AG04450 (cell line): ENCODE measurements at places on chromosomes 3 and 15.

DNA sequence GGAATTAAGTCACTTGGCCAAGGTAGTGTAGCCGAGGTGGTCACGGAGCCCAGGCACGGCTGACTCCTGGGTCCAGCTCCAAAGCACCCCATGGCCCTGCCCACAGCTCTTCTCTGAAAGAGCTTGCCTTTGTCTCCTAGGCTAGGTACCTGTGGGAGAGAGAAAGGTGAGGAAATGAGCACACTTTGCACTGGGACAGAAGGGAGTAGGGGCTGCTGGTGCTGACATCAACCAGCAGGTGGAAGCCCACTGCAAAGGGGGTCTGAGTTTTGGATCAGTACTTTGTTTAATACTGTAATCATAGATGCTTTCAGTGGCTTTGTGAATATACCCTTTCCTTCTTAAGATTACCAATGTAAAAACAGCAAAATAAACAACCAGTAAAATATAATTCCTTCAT, 128.3 kb upstream of the EIF1B start:
- no peak for DNase-seq

DNA sequence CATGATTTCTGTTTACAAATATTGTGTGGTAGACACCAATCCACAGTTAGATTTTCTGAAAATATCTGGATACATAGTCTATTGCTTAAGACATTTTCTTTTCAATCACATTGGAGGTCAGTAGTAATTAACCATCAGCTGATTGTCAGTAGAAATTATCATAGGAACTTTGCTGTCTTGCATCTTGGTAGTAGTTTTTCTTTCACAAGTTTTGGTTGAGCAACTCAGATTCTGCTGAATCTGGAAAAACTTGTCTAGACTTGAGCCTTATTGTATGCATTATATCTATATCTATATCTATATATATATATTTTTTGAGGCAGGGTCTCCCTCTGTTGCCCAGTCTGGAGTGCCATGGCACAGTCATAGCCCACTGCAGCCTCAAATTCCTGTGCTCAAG, 4.0 kb downstream of the RAB11A start:
- no peak for DNase-seq

DNA sequence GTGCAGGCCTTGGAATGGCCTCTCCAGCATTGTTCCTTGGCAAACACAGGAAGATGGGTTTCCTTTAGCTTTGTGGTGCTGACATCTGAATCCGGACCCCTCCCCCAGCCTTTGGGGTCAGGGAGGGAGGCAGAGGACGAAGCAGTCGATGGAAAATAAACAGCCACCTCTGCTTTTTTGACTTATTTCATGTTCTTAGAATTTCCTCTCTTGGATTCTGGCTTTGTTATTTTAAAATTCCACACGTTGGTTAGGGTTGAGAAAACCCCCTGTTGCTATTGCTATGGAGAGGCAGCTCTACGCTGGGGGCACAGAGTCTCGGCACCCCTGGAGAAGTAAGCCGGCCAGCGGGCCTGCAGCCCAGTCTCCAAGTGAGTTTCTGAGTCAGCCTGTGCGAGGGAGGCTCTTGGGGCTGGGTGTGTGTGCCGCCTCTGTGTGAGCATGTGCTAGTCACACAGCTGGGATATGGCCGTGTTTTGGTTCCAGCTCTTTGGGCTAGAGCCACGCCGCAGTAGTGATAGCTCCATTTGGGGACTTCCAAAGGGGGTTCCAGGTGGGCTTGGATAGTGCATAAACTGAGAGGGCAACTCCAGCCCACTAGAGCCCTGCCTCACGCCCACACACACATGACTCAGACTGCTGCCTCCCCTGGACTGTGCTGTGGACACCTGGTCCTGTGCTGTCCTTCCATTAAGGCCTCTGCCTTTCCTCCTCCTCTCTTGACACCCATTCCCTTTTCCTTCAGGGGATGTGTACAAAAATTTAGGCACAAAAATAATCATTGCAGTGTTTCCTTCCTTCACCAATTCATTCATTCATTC, 58.8 kb downstream of the AMOTL2 start:
- DNase-seq = no peak

- no peak for DNase-seq
Observed at GRCh38 chr3:70488816-70489215, 176.4 kb upstream of the MDFIC2 start.

- DNase-seq = no peak
Observed at GRCh38 chr3:136942803-136943202, 15.0 kb upstream of the IL20RB start.

DNA sequence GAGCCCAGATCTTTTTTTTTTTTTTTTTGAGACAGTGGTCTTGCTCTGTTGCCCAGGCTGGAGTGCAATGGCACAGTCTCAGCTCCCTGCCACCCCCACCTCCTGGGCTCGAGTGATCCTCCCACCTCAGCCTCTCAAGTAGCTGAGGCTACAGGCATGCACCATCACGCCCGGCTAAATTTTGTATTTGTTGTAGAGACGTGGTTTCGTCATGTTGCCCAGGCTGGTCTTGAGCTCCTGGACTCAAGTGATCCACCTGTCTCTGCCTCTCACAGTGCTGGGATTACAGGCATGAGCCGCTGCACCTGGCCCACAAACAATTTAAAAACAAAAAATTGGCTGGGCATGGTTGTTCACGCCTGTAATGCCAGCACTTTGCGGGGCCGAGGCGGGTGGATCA, 22.6 kb upstream of the SLC6A6 start:
- no peak for DNase-seq

- DNase-seq = no peak
Observed at GRCh38 chr3:63450634-63451363, 172.7 kb downstream of the SYNPR start.

GRCh38 chr3:195115600-195116406, 155.2 kb downstream of the XXYLT1 start:
- DNase-seq = no peak

- DNase-seq = no peak
Observed at GRCh38 chr15:79520654-79521053, 88.5 kb downstream of the MINAR1 start.

- DNase-seq = no peak
Observed at GRCh38 chr3:135499426-135499825, 466.1 kb upstream of the PPP2R3A start.

- no peak for DNase-seq
Observed at GRCh38 chr3:16559653-16560365, 45.4 kb downstream of the DAZL start.

DNA sequence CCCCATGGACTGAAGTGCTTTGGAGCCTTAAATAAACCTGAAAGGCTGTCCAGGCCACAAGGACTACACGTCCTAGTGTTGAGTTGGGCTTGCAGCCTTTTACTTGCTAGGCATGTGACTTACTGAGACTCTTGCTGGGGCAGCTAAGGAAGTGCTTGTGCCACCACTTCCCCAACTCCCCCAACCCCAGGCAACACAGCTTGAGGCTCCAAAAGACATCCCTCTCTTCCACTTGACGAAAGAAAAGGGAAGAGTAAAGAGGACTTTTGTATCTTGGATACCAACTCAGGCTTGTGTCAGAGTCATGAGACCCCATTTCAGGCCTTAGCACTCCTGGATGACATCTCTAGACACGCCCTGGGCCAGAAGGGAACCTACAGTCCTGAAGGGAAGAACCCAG, 109.8 kb downstream of the XRN1 start:
- no peak for DNase-seq

DNA sequence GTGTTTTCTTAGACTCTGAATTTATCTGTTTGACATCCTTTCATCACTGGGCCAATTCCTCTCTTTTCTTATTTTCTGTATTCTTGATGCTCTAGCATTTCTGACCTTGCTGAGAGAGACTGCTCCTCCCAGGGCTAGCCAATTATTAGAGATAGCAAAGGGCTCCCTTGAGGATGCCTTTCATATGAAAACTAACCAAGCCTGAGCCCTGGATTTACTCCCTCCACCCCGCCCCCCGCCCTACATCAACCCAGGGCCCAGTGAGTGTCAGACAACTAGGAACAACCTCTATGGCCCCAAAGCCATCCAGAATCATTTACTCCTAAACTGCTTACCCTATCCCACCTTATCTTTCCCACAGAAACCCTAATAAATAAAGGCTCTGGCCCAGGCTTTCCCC, 69.7 kb upstream of the LARS2 start:
- DNase-seq = no peak

- DNase-seq = no peak
Observed at GRCh38 chr15:100628746-100629145, 26.4 kb downstream of the ASB7 start.

DNA sequence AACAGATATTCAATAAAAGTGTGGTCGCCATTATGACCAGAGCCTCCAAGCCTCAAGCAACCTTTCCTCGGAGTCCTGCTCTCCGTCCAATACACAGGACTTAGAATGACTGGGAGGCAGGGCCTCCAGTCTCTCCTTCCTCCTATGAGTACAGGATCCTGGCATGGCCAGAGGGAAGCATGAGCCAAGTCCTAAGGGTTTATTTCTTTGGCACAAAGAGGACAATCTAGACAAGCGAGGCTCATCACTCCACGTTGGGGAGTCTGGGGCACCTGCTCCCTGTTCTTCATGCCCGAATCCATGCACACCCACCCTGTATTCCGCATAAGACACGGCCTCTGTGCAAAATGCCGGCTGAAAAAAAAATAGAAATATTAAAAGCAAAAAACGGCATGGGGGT, 6.8 kb downstream of the PRRT3 start:
- no peak for DNase-seq

DNA sequence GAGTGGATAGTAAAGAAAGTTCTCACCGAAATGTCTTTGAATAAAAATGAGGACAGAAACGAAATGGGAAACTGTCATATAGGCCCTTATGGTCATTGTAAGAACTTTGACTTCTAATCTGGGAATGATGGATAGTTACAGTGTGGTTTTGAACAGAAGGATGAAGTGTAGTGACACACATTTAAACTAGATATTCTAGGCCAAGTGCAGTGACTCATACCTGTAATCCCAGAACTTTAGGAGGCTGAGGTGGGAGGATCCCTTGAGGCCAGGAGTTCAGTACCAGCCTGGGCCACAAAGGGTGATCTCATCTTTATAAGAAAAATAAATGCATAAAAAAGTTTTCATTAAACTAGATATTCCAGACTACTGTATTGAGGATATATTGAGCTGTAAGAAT, 452.8 kb downstream of the ROBO1 start:
- DNase-seq = no peak

DNA sequence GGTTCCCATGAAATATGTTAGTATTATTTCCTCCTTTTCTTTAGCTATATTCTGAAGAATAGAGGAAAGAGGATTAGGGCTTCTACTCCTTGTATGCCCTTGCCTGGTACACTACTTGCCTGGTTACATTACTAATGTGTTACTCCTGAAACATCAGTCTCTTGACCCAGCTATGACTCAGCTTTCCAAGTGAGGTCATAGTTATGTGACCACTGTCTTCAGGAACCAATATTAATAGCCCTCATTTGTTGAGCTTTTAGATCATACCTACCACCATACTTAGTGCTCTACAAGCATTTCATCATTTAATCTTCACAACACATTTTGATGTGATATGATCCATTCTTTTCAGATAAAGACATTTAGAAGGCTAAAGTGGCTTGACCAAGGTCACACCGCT, 60.3 kb downstream of the CMSS1 start:
- no peak for DNase-seq

DNA sequence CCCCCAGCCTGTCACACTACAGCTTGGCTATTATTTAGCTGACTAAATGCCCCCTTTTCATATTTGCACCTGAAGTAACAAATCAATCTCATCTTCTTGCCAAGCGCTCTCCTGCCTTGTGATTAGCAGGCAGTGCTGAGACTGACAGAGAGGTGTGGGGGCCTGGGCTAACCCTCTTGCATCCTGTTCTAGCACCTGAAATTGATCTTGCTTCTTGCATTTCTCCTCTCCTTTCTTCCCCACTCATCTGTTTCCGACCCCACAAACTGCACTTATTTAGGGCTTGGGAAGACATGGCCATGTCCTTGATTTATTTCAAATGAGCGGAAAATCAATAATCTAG, 309.0 kb upstream of the PROK2 start:
- no peak for DNase-seq

DNA sequence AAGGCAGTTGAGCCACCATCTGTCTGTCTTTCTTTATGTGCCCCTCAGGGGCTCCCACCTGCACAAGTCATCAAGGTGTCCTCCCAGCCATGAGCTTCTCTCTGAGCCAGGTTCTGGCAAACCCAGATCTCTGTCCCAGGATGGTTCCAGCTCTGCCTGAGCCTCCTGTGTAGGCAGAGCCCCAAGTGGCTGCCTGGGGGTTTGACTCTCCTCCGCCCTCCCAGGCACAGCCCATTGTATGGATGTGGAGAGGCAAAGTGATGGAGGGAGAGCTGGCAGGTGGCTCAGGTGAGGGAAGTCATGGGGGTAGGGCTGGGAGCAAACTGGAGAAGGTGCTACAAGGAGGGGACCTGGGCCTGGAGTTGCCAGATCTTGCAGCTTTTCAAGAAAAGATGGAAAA, 56.9 kb downstream of the GRIP2 start:
- no peak for DNase-seq

GRCh38 chr3:196501316-196502044, 2.1 kb downstream of the RNF168 start:
- no peak for DNase-seq

DNA sequence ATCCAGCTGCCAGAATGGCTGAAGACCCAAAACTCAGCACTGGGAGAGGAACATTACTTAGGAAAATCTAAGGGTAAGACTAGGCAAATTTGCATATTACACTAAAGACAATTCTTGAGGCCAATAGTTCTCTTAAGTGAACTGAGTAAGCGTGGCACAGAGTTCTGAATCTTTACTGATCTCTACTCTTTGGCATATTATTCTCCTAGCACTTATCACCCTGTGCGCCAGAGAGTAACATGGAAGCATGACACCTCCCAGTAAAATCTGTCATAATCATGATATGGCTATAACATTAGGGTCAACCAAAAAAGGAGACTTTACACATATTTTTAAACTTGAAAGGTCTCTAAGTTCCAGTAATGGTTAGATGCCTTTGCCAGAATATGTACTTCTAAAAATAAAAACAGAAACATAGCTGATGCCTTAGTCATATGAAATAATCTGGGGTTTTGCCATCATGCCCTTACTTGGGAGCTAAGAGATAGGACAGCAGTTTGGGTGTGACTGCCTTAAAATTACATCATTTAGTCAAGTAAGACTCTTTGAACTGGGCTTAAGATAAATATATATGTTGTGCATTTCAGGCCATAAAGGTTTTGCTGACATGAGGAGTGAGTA, 290.5 kb downstream of the PLCL2 start:
- peak; percentile 52 for DNase-seq

GRCh38 chr15:31338318-31338878, 11.8 kb downstream of the KLF13 start:
- DNase-seq = no peak

DNA sequence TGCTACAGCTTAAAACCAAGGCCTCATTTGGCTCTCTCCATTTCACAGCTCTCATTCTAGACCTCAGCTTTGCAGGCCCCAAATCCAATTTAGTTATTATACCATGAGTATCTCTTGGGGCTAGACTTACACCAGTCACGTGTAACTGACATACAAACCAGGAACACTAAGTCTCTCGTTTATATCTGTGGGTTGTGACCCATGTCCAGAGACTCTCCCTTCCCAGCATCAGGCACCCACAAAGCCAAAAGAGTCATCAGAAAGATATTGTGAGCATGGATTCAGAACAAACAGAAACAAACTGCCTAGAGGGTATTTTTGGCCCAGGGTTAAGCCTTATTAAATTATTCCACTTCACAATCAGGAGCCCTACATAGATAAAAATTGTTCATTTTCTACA, 5.6 kb upstream of the CCDC13 start:
- DNase-seq = peak; percentile 21
